ENCODE measurements at places on chromosomes 3 and 15.

GRCh38 chr15:48001393-48002039, 119.3 kb upstream of the SLC24A5 start:
- DNase-seq = no peak

DNA sequence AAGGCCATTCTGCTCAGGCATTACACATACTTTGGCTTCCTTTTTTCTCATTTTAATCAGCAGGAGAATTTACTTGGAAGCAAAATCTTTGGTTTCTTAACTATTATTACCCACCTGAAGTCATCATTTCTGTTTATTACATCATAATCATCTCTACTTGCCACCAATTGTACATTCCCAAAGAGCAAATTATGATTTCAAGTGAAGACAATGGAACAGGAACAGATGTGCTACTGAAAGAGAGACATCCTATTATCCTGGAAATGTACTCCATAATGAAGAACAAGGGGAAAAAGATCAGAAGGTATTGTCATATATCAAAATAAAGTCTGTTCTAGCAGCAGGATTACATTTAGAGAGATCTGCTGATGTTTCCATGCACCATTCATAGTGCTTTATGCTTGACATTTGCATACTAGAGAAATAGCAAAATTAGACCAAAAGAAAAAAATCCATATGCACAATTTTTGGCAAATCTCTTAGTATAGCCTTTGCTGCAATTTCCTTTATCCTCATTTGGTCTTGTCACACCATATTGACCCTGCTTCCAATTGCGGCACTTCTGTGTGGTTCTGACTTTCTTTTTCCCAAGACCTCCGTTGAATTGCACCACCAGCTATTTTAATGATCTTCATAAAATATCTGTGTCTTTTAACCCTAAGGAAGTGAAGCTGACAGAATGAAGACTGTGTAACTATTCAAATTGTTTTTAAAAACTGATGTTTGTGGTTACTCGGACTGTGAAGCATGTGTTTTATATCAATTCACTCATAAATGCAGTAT, 683.8 kb downstream of the ZNF385D start:
- no peak for DNase-seq

DNA sequence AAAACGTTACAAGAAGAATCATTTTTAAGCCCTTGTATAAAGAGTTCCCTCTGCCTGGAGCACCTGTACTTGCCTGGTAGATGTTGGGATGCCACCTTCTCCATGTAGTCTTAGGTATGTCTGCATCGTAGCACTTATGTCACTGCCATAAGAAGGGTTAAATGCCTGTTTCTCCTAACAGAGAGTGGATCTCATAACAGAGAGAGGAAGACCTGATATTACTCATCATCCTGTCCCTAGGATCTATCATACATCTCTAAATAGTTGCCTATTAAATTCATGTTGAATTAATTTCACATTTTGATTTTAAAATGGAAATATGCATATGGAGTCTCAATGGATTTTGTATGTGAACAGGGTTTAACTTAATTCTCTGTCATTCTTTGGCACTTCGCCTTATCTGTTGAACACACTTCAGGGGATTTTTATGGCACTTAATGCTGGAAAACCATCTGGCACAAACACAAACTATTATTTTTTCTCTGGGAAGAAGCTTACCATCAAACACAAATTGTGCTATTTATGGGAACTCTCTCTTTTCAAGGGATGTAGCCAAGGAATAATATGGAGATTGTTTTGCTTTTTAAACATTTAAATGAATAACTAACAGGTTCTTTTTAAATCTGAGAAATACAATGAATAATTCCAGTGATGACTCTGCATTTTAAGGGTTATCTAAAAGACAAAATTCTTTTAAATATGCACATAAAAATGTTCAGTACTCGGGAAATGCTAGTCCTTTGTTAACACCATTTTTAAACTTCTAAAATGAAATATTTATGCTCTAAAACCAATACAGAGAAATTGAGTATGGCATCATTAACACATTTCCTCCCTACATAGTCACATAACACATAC, 230.7 kb downstream of the ZNF385D start:
- DNase-seq = no peak

DNA sequence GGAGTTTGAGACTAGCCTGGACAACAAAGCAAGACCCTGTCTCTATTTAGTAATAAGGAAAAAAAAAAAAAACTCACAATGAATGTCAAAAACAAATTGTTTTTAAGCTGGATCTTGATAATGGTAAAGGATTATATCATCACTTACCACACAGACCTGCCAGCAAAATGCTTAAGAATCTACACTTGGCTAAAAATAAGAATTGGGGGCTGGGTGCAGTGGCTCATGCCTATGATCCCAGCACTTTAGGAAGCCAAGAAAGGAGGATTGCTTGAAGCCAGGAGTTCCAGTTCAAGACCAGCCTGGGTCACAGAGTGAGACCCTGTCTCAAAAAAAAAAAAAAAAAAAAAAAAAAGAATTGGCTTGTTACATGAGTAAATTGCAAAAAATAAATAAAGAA, 31.0 kb downstream of the ACAP2 start:
- DNase-seq = no peak

- no peak for DNase-seq
Measured at GRCh38 chr3:181619897-181620296, 91.8 kb upstream of the SOX2 start.

- no peak for DNase-seq
Measured at GRCh38 chr3:58161435-58162398, 49.1 kb downstream of the DNASE1L3 start.

GRCh38 chr15:40255033-40255432, 16.2 kb downstream of the PAK6 start:
- DNase-seq = no peak

DNA sequence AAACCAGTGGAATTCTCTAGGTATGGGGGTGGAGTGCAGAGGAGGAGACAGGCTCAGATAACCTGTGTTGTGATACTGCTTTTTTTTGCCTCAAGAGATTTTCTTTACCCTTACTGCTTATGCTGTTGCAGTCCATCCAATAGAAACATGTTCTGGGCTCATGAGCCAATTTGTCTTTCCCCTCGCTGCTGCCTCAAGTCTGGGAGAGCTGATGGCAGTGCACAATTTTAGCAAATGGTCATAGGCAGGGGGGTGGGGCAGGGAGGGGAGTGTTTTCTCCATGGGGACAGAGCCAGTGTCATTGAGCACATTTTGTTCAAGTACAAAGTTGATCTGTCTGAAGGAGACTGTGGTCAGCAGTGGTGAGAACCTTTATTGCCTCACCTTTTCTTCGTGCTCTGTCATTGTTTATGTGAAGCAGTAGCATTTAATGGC, 134.9 kb downstream of the MBNL1 start:
- DNase-seq = no peak

GRCh38 chr3:59514865-59515482, 465.1 kb upstream of the CFAP20DC start:
- no peak for DNase-seq

DNA sequence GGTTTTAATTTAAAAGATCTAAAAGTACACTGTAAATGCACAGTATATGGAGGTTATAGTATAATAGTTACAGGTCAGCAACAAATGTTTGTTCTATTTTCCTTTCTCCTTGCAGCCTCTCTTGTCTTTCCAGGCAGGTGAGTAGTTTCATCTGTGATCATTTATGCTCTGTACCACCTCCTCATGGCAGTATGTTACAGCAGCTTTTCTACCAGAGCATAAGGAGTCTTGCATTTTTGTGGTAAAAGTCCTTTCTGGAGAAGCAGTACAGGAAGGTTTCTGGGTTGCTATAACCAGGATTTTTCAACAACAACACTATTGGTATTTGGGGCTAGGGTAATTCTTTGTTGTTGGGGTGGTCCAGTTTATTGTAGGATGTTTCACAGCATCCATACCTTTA, 59.5 kb downstream of the ZNF609 start:
- DNase-seq = no peak

DNA sequence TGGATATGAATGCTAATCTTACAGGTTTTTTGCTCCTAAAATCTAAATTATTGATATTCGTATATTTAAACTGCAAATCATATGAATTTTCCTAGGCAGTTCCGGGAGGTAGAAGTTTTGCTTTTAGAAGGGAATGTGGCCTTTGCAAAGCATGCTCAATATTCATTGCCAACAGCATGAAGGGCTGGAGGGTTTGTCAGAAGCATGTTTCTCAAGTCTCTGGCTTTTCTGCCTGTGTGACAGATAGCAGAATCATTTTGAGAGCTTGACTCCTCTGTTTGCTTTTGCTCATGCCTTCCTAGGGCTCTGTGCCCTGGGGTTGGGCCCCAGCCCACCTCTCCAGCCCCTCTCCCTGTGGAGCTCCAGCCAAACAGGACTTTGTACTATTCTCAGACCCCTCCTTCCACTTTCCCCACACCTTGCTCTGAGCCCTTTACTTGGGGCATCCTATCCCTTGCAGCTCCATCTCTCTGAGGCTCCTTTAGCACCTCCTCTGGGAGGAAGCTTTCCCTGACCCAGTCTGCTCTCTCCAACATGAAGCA, 91.3 kb downstream of the ARNT2 start:
- no peak for DNase-seq

DNA sequence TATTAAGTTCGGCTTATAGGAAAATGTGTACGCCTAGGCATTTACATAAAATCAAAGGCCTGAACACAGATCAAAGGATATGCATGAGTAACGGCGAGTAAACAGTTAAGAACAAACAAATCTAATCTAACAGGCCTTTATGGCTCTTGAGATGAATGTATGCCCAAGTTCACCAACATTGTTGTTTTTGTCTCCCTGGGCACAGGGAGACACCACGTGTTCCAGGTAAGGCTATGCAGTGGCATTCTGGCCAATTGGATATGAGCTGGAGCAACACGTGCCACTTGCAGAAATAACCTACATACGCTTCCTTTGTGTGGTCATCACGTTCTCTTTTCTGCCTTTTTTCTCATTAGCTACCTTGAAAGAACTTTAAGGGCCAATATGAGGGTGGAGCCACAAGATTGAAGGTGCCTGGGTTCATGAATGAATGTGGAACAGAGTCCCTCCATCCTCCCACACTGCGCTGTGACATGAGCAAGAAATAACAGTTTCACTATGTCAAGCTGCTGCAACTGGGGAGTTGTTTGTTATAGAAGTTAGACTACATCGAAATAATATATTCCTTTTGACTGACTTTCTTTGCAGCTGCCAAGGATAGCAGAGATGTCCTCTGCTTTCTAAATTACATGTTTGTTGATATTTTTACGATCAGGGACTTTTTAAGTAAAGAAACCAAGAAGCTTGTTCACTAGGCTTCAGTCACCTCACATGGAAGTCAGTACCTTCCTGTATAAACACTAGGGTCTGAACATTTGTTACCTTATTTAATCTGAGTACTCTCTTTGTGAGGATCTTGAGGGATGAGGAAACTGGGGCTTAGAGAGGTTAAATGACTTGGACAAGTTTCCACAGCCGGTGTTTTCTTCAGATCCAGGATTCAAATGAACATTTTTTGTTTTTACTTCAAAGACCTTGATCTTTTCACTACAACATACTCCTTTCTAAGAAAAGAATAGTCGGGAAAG, 427.5 kb upstream of the TBL1XR1 start:
- DNase-seq = no peak
